ENCODE measurements at places on chromosomes 1 and 21.

DNA sequence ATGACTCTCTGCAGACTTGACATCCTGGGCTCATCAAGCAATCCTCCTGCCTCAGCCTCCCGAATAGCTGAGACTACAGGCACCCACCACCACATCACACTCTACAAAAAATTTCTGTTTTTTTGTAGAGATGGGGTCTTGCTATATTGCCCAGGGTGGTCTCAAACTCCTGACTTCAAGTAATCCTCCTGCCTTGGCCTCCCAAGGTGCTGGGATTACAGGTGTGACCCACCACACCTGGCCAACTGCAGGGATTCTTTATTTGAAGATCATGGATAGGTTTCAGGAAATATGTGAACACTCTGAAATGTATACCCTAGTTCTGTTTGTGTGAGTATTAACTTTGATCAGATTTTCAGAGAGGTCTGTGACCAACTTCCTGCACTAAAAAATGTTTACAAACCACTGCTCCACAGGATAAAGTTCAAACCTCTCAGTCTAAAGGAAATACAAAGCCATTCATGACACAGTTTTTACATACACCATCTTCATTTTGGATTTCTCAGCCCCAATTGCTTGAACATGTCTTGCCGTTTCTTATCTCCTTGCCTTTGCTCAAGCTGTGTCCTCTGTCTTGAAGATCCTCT, 252.3 kb upstream of the FGGY start:
- DNase-seq, result no peak

- DNase-seq, result no peak
Observed at GRCh38 chr1:94321662-94322061, 84.3 kb upstream of the ARHGAP29 start.

- DNase-seq, result no peak
Observed at GRCh38 chr1:231523816-231524215, 4.7 kb upstream of the TSNAX start.

DNA sequence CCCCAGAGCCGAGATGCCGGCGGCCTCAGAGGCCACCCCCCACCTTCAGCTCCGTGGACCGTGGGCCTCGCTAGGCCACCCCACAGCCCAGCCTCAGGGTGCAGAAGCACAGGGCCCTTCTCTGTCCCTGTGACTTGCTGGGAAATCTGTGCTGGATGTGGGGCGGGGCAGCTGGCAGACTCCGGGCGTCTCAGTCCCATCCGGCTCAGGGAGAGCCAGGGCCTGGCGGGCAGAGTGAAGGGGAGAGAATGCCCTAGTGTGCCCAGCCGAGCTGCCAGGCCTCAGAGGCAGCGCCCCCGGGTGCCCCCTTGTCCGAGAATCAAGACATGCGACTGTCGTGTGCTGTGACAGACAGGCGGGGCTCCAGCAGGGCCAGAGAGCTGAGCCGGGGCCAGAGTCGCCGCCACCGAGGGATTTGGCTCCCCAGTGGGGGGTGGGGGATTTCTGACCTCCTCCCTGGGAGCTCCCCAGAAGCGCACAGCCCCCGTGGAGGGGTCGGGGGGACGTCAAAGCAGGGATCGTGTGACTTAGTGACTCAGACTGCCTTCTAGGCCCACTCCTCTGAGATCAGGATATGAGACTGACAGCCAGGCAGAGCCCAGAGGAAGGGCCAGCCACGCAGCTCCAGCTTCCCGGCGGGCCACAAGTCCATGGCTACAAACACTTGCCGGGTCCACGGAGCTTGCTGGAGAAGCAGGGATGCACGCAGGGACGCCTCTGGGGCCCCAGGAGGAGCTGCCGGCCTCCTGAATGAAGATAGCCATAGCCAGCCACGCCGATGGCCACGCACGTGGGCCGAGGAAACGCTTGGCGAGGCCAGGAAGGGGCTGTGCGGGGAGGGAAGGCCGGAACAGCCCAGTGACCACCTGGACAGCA, 11.9 kb downstream of the COL6A1 start:
- no peak for DNase-seq

DNA sequence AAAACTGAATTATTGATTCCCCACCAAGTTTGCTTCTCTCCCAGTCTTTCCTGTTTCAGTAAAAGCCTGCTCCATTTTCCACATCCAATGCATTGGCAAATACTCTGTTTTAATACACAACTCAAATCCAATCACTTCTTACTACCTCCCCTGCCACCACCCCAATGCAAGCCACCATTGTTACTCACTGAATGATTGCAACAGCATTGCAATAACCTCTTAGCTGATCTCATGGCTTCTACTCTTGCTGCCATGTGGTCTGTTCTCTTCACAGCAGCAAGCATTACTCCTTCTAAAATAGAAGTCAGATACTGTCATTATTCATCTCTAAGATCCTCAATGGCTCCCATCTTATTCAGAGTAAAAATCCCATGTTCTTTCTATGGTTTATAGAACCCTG, 123.4 kb downstream of the ATP6V1G3 start:
- DNase-seq, result no peak

GRCh38 chr21:43938751-43939442, 73.2 kb upstream of the TRAPPC10 start:
- peak; percentile 82 for DNase-seq

GRCh38 chr1:8560035-8560434, 242.1 kb downstream of the SLC45A1 start:
- DNase-seq, result no peak

DNA sequence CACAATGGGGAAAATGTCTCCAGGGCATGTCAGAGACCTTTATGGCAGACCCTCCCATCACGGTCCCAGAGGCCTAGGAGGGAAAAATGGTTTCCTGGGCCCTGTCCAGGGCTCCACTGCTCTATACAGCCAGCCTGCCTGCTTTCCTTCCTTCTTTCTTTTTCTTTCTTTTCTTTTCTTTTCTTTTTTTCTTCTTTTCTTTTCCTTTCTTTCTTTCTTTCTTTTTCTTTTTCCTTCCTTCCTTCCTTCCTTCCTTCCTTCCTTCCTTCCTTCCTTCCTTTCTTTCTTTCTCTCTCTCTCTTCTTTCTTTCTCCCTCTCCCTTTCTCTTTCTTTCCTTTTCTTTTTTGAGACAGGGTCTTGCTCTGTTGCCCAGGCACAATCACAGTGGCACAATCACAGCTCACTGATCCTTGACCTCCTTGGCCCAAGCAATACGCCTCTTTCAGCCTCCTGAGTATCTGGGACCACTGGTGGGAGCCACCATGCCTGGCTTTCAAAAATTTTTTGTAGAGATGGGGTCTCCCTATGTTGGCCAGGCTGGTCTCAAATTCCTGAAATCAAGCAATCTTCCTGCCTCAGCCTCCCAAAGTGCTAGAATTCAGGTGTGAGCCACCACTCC, 106.9 kb downstream of the BACH1 start:
- DNase-seq, result no peak

- DNase-seq, result no peak
Observed at GRCh38 chr1:51726544-51727225, 109.8 kb downstream of the OSBPL9 start.

- no peak for DNase-seq
Observed at GRCh38 chr1:196651637-196652215, at the start of gene CFH. Gene CFH, plus strand, starts transcription at chr1:196652043. Its CDS starts 75 bp downstream, at chr1:196652118.

- DNase-seq, result no peak
Observed at GRCh38 chr1:167221126-167221737, 546 bp downstream of the POU2F1 start.

GRCh38 chr21:35020436-35020835, 28.7 kb downstream of the RUNX1 start:
- no peak for DNase-seq

GRCh38 chr1:26607186-26607585, 77.6 kb downstream of the RPS6KA1 start:
- no peak for DNase-seq

DNA sequence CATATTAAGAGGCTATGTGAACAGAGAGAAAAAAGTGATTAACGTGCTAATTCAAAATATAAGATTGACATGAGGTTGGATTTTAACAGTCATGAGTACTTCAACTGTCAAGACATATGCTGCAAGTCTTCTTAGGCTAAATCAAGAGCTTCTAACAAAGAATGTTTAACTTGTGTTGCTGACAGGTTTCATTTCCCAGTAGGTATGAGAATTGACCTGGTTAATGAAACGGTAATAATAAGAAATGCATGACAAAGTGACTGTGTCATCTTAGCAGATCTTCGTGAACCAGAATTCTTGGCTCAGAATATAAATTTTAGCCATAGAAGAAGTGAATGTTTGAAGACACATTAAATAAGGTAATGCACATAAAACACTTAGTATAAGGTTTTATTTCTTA, 132.6 kb upstream of the PTGFR start:
- no peak for DNase-seq

GRCh38 chr1:160837558-160838205, 25.0 kb downstream of the CD244 start:
- DNase-seq, result peak; percentile 70

DNA sequence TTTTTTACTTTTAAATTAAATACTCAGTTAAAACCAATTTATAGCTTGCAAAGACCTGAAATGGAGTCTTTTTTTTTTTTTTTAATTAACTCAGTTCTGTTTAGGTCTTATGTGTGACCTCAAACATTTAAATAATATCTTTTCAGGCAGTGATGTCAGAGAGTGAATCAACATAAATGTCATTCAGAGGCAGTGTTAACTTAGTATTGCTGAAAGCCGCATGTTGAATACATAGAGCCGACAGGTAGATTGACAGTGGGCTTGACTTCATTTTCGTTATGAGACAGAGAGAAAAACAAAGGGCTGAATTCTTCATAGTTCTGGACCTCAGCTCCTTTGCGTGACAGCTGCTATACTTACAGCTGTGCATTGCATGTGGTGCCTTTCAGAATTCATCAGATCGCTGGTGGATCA, 51.5 kb downstream of the PRDM2 start:
- no peak for DNase-seq

GRCh38 chr21:25005388-25005787, 601.9 kb downstream of the MRPL39 start:
- DNase-seq, result no peak

GRCh38 chr21:15730484-15731242, 881 bp downstream of the USP25 start:
- DNase-seq, result no peak

DNA sequence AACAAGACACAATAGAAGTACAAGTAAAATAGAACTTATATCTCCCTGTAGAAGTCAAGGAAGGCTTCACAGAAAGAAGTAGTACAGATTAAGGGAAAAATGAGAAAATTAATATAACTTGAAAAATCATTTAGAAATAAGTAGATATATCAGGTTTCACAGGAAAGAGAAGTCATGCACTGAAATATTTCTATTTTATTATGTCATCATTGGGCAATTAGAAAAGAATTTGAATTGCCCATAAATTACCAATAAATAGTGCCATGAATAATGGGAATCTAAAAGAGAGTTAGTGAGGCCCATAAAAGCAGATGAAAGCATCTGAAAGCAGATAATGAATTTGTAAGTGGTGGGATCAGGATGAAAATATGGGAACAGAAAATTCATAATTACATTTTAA, 1597.8 kb downstream of the PLA2G4A start:
- no peak for DNase-seq

GRCh38 chr1:213539464-213539863, 448.3 kb upstream of the PROX1 start:
- DNase-seq, result no peak

Data from stimulated activated CD8-positive, alpha-beta memory T cell treated with anti-CD3 and anti-CD28 coated beads, Interleukin-4, amount 100 ng/mL, for 1 hour (primary cell).